ENCODE measurements at places on chromosomes 4 and X. TPM values are rescaled to one million over a fixed set of nuclear protein-coding genes. Genes with fewer than 3 reads are reported as not detected.
A peak's percentile ranks its signal among the peaks of the same experiment; 100 is the strongest.

TBX22 gene
- total RNA-seq: not detected

SFRP2 gene
- not detected for total RNA-seq

C4orf36 gene
- 0.38 TPM for total RNA-seq

GRCh38 chr4:147220833-147221232 lies 260.1 kb upstream of the EDNRA start:
- no peak for DNase-seq

GRCh38 chr4:91840359-91840758 lies 463.4 kb upstream of the GRID2 start:
- DNase-seq: no peak

GRCh38 chrX:13607996-13608365 lies 38.6 kb downstream of the EGFL6 start:
- DNase-seq: no peak

DNA sequence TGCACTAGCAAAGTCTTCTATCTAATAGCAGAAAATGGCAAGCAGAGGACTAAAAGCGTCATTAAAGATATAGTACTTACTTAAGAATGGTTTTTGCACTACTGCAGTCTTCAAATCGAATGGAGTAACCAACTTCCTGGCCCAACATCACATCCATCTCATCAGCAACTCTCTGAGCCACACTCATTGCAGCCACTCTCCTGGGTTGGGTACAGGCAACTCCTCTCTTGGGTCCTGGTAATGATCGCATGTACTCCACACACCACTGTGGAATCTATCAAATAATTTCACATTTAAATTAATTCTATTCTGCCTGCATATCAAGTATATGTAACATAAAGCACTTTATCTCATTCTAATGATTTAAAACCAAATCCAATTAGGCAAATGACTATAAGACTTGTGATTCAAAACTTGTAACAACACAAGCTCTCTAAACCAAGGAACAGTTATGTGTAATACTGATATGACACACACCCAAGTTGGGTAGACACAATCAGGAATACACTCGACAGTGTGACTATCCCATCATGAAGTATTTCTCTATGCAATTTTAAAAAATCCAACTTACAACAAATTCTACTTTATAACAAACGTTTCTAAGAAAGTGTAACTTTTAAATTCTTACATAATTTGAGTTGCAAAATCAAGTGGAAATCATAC lies 13.6 kb downstream of the DHX15 start:
- no peak for DNase-seq

DNA sequence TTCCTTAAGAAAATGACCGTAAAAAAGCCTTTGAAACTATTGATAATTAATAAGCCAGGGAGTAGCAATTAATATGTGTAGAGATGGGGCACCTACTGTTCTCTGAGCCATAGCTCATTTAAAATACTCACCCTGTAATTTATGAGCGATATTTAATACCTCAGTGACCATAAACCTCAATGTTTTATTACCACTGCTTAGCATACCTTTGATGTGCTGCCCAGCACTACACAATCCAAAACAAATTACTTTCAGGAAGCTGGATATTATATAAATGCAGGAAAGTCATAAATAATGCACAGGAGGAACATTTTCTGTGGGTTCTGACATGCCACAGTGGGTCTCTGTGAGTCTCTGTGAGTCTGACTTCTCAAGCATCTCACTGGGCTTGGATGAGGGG lies 166.1 kb upstream of the RPL34 start:
- DNase-seq: no peak

DNA sequence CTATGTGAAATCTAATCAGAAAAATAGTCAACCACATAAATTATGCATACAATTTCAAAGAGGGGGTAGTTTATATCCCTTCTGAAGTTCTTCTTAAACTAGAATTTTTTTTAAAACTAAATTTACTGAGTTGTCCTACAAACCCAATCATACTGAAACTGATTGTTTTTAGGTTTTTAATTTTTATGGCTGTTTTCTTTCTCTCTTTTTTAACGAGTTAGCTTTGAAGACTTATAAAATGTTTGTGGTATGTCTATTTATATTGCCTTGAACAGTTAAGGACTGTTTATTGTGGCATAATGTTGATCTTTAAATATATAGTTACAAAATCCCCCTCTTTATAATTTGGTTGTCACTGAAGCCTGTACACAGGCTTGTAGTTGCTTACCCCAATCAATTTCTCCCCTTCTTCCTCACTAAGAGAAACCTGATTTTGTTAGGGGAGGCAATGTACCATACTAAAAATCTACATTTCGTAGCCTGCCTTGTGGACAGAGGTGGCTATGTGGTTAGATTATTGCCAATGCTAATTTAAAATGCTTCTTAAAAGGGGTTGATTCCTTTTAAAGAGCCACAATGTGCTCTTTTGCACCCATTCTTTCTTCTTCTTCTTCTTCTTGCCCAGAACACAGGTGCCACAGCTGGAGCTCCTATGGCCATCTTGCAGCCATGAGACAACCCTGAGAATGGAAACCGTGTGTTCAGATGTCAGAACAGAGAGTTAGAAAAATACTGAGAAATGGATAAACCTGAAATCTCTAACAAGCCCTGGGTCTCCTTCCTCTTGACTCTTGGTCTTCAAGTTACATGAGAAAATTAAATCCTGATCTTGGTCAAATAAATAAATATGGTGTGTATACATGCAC lies 102.7 kb upstream of the ZNF827 start:
- DNase-seq: no peak

DNA sequence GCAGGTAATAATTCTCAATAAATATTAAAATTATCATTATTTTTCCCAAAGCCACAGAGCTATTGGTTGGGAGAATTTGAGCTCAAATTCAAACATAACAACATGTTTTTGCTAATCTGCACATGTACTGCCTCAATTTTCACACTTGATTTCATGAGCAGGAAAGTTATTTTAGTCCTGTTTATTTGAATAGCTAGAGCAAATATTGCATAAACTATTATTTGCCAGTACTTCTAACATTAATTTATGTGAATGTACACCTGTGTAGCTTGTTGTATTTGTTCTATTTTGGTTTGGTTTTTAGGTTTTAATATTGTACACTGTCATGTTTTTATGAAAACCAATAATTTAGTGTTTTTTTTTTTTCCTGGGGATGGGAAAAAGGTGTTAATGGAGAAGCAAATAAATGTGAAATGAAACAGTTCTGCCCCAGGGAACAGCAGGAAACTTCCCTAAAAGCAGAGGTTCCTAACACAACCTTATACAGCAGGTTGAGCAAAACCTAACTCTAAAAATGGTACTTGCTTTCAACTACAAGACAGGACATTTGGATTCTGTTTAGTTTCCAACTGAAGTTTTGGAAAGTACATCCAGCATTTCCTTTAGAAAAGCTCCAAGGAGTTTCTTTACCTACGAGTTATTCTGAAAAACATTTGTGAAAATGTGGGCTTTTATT lies 99.4 kb downstream of the SYNPO2 start:
- no peak for DNase-seq

DNA sequence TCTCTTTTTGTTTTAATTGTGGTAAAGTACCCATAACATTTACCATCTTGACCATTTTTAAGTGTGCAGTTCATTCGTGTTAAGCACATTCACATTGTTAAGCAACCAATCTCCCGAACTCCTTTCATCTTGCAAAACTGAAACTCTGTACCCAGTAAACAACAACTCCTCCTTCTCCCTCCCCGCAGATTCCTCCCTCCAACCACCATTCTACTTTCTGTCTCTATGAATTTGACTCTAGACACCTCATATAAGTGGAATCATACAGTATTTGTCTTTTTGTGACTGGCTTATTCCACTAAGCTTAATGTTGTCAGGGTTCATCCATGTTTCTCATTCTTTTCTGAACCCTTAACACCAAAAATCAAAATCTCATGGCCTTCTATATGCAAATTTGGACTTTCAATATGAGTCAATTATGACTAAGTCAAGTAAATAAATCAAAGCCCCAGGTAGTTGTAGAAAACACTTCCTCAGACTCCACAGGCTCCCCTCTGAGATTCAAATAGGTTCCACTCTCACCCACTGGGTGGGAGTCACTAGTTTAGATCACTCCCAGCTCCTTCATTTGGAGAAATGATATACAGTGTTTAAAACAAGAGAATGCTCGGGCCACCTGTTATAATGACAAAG lies 9.8 kb upstream of the RTL5 start:
- DNase-seq: no peak

GRCh38 chrX:1086444-1087409 lies 125.7 kb downstream of the CRLF2 start:
- DNase-seq: no peak

DNA sequence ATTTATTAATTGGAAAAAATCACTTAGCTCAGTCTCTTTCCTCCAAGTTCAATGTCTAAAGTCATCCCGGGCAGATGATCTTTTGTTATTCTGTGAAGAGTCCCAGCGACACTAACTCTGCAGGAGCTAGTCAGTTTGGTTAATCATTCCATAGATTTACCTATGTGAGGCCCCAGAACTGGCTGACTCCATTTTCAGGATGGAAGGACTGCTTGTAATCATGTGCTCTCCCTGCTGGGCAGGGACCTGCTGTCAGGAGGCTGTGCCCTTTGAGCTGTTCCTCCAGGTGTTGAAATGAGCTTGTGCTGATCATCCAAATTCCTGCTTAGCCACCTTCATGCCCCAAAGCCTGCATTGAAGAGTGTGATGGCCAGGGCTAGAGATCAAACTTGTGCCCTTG lies 169.8 kb downstream of the NHS start:
- no peak for DNase-seq

- peak; percentile 42 for DNase-seq
Measured at GRCh38 chr4:94669672-94670664, 87.8 kb upstream of the BMPR1B start.

GRCh38 chr4:59650861-59651260 lies 1549.3 kb upstream of the ADGRL3 start:
- no peak for DNase-seq

- no peak for DNase-seq
Measured at GRCh38 chr4:74667944-74668343, 126.4 kb downstream of the BTC start.

- DNase-seq: no peak
Measured at GRCh38 chr4:182252220-182252619, 9.0 kb downstream of the TENM3 start.

DNA sequence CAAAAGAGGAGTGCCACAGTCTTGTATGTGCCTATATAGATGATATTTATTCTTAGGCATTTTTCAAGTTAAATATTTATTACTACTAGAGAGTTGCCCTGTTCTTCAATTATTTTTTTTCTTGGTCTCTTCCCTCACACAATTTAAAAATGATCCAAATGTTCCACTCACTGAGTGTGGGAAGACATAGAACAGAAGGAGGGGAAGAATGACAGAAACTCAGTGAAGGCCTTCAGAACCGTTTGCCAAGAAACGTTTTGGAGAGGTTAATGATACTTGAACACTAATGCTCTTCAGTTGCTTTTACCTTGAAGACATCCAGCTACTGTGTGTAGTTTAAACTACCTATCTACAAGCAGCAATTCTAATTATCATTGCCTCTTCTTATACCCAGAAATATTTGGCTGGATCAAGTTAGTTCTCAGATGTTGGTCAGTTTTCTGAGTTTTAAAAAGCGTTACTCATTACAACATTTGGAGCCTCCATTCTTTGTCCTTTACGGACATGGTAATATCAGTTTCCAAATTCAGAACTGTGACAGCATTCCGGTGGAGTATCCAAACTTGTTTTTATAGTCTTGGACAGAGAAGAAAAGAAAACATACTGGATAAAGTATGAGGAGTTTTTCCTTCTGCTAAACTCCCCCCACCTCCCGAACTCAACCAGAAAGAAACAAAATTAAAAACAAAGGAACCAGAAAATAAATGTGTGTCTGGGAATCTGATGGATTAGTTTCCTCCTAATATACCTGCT lies 389.7 kb downstream of the SPRY1 start:
- DNase-seq: no peak

DNA sequence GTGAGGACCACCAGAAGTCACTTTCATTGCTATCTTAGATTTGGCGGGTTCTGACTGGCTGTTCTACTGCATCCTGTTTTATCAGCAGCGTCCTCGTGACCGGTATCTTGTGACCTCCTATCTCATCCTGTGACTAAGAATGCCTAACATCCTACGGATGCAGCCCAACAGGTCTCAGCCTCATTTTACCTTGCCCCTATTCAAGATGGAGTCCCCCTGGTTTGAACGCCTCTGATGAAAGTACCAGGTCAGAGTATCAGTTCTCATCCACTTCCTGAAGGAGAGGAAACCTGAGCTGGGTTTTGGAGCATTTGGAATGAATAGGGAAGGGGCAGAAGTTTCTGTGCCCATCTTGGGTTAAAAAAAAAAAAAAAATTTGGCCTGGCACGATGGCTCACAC lies 70.2 kb downstream of the SLC34A2 start:
- no peak for DNase-seq

DNA sequence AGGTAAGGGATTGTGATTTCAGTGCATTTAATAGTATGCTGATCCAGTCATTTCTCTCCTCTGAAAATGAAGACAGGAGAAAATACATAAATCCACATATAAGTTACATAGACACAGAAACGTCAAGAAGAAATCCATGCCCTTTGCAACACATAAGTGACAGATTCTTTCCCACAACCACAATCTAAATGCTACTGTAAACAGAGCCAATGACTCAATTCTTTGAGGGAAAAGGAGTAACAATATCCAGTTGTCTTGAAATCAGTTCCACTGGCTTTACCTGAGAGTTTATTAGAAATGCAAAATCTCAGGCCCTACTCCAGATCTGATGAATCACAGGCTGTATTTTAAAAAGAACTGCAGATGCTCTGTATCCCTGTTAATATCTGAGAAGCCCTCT lies 66.4 kb downstream of the ARAP2 start:
- no peak for DNase-seq

DNA sequence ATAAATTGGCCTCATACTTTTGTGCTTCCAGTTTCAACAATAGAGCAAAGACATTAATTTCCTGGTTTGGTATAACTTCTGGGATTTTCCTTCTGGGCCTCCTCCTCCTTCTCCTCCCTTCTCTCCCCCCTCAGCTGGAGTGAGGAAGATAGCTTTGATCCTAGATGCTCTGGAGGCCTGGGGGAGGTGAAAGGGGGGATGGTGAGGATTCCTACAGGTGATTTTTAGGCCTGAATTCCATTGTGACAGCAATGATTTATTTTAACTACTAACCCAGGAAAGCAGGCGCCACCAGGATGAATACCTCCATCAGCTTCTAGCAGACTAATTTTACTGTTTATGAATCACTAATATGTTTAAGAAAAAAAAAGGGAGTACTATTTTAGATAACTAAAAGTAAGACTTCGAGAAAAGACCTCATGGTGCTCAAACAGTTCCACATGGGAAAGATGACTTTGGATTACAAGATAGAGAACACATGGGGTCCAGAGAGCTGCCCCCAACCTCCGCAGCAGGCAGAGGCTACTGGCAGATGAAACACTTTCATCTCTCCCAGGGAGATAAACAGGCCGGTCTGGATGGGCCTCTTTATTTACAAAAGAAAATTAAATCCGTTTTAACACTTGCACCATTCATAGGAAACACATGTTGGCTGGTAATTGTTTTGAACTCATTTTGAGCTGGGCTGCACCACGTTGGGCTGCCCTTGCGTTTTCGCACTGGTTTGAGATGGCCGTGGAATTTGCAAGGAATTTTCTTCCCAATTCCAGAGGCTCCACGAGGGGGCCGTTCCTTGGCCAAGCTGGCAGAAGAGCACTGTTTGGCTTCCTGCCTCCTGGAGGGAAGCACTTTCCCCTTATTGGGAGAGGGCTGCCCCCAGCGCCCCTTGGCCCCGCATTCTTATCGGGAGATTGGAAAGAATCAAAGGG lies 125.1 kb upstream of the STX18 start:
- DNase-seq: no peak

GRCh38 chr4:68599150-68599549 lies 23.0 kb upstream of the UGT2B17 start:
- no peak for DNase-seq

Data from dermis microvascular lymphatic vessel endothelial cell (primary cell).